ENCODE measurements at places on chromosomes 4 and X. TPM values are rescaled to one million over a fixed set of nuclear protein-coding genes. Genes with fewer than 3 reads are reported as not detected.

- DNase-seq: no peak
These were observed 117.4 kb downstream of the ATRX start for GRCh38 chrX:77668391-77669237.

DNA sequence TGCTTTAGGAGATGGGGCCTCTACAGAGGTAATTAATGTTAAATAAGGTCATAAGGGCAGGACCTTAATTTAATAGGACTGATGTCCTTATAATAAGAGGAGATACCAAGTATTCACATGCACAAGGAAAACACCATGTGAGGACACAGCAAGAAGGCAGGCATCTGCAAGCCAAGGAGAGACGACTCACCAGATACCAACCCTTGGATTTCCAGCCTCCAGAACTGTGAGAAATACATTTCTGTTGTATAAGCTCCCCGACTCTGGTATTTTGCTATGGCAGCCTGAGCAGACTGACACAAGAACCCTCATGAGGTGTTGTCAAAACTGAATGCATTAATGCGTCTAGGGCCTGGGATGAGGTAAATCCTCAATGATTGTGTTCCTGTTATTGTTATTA, 56.2 kb upstream of the MAPK10 start:
- DNase-seq: no peak

MBTPS2 gene
- 8.8 TPM for total RNA-seq

CENPC gene
- total RNA-seq: 25.0 TPM

GRCh38 chr4:126264839-126265238, 950.1 kb downstream of the FAT4 start:
- no peak for DNase-seq

DNA sequence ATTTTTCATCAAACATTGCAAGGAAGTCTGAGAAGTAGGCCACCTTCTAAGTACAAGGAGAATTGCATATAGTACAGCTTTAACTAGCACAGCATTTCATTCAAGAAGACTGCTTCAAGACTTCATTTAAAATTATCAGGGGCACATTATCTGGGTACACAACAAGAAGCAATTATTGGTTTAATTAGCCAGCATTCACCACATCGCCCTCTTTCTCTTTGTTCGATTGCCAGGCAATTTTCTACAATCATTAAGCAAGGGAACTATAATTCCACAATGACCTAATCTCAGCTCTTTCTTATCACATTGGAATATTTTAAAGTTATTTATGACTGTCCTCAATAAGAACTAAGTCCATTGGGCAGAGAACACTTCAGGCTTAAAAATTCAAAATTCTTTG, 1347.1 kb upstream of the PABPC4L start:
- no peak for DNase-seq

GRCh38 chr4:46393606-46394005, 3.7 kb upstream of the GABRA2 start:
- no peak for DNase-seq

DNA sequence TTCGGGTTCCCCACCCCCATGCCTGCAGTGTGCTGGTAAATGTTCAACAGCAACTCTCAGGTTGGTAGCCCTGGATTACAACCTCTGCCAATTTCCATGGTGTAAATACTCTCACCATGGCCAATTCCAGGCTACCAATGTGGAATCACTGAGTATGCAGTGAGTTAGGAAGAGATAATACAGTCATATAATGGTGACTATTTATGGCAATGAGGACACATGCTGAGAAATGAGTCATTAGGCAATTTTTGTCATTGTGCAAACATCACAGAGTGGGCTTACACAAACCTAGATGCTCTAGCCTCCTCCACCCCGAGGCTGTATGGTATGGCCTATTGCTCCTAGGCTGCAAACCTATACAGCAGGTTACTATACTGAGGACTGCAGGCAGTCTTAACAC, 4.6 kb upstream of the CLDN24 start:
- DNase-seq: no peak

DNA sequence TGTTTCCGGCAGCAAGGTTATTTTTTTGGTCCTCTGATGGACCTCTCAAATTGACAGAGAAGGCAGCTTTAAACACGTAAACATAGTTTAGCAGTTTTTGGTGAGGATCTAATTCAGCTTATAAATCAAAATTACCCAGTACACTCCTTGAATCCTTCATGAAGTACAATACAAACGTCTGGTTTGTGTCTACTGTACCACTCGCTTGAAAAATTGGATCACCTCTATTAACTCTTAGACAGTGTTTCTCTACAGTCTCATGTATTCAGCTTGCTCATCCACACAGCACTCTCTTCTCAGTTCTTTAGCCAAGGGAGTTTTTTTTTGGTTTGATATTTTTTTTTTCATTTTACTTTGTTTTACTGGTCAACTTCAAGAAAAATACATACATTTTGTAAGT, 113.5 kb downstream of the RNF150 start:
- no peak for DNase-seq

DNA sequence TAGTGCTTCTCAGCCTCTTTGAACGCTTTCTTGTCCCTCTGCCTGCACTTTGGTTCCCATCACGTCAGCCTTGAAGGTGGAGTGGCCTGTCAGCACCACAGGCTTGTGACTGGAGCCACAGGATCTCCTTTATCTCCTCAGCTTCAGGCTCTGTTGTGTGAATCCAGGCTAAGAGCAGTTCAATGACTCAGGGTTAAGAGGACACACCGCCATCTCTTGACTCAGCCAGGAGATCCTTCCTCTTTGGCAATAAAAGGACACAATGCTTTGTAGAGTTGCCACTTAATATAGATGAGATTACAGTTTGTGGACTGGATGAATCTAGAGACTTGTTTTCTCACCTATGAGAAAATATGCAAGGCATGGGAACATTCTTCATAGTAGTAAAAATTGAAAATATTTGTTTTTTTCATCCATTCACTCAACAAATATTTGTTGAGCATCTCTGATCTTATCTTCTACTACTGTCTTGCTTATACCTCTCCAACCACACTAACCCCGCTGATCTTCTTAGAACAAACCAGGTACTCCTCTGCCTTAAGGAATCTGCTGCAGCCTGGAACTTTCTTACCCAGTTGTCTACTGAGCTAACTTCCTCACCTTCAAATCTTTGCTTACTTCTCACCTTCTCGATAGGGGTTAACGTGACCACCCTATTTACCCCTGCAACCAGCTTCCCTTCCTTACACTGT, 62.3 kb downstream of the UCHL1 start:
- DNase-seq: no peak

GRCh38 chr4:153257151-153257620, 52.9 kb downstream of the TRIM2 start:
- no peak for DNase-seq

DNA sequence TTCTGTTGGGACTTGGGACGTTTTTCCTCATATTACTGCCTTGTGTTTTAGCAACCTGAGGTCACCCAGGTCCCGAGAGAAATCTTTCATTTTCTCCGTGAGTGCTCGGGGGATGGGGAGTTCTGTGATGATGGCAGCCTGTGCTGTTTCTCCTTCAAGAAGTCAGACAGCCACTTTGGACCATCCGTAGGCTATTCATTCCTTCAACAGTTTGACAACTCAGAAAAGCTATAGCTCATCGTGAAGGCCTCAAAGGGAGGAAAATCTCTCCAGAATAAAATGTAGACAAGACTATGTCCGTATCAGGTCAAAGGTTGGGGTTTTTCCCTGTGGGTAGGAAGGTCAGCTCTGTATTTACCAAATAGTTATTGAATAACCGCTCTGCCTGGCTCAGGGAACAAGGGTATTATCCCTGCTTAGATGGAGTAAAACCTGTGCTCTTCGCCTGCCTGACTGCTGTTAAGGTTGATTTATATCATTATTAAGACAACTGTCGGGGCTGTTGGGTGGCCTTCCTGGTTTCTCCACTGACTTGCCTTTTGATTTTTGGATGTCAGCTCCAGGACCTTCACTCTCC, 36.6 kb downstream of the FAM114A1 start:
- DNase-seq: no peak

MYOZ2 gene
- total RNA-seq: not detected

VCX gene
- not detected for total RNA-seq

DMRTC1 gene
- not detected for total RNA-seq

DNA sequence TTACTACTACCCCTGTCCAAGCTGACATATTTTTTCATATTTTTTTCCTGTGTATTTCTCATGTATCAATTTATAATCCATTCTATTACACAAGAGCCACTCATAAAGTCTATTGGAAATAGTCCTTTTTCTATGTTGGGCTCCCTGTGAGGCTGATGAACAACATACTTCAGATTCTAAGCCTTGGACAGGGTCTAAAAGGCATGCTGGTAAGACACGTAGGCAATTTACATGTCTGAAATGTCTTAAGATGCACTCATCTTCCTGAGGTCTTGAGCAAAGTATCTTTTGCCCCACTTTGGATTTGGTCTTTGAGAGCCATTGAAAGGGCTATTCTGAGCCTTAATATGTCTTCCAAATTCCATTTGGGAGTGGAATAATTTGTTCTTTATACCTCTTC, 31.8 kb downstream of the OCIAD1 start:
- no peak for DNase-seq

GRCh38 chr4:110033355-110034025, 120.8 kb downstream of the EGF start:
- no peak for DNase-seq

VSIG1 gene
- total RNA-seq: 1.9 TPM

DNA sequence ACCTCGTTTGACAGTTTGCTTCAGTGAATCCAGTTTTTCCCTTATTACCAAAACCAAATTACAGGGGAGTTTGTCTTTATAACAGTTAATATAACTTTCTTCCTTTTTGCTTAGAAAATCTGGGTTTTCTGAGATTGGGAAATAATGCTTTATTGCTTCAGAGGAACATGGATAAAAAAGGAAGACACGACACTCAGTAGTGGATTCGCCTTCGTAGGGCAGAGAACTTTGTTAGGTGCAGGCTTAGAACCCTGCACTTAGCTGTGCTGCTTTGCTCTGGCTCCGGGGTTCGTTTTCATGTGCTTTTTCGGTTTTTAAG, 188.2 kb downstream of the SOWAHB start:
- DNase-seq: no peak

DNA sequence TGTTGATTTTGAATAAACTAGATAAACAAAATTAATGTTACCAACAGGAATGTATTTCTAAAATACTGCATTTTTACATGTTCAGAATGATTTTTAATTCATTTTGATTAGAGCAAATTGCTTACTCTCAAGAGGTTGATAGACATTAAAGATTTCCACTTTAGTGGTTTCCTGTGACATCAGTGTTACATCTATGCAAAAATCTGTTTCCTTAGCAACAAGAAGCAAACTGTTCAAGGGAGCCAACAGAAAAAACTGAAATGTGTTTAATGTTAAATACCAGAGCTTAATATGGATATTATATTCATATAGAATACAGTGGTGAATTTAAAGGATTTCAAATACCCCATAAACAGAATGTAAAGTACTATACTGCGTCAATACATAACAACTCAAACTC, 277.8 kb downstream of the GABRG1 start:
- DNase-seq: no peak

DNA sequence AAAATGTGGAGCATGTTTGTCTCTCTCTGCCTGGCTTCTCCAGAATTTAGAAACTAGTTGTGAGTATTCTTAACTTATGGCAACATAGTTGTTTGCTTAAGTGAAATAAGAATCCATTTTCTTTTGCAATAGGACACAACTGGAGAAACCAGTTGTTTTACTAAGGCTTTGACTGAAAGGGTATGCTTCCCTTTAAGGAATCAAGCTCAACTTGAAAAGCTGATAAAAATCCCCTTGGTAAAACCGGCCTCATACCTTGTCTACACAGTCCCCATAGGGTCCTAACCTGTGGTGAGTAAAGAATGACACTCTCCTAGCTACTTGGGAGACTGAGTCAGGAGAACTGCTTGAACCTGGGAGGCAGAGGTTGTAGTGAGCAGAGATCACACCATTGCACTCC, 139.8 kb downstream of the NR3C2 start:
- no peak for DNase-seq

AFF2 gene
- 0.27 TPM for total RNA-seq

- DNase-seq: no peak
These were observed 11.1 kb downstream of the SLC25A43 start for GRCh38 chrX:119410027-119410819.

DNA sequence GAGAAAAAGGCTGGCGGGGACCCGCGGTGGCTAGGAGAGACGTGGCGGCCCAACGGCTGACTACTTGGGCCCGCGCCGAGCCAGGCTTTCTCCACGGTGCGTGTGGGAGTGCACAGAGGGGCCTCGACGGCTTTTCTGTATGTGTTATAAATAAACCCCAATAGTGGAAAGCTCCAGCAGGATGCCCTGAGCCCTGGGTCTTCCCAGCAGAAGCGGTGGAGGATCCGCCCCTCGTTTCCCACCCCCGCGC, 268 bp upstream of the PRRG1 start:
- no peak for DNase-seq

GRCh38 chrX:110001740-110002299, 1.1 kb upstream of the TMEM164 start:
- DNase-seq: no peak

DNA sequence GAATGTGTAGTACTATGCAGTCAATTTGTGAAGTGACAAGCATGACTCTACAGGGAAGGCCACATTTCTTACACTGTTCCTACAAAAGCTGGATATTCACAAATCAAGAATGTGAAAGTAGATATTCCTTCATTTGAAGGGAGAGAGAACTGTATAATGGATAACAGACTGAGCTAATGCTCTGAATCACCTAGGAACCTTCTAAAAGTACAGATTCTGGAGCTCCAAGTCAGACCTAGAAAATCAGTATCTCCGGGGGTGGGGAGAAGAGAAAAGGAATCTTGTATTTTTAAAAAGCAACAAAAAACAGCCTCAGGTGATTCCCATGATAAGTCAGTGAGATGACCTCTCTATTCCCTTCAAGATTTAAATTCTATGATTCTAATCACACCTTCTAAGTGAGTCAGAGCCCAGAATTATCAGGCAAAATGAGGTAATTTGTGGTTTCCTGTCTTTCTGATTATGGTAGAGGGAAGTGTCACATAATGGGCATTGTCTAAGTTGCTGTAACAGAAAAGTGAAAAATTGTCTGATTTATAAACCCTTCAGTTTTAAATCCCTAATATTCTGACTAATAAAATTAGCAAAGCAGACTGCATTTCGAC, 80.9 kb downstream of the IL21 start:
- DNase-seq: no peak

DNA sequence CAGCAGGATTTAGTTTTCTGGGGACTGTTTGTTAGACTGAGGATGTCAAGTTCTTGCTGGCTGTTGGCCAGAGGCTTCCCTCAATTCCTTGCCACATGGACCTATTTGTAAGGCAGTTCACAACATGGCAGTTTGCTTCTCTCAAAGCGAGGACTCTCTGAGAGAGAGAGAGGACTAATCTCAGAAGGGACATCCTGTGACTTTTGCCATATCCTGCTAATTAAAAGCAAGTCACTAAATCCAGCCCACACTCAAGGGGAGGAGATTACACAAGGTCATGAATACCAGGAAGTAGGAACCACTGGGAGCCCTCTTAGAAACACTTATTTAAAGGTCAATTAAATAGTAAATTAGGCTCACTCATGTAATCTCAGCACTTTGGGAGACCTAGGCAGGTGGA, 38.2 kb downstream of the PPP1R2C start:
- no peak for DNase-seq

GRCh38 chrX:130645955-130646583, 244.3 kb downstream of the RBMX2 start:
- DNase-seq: no peak

GRCh38 chrX:106039920-106040319, 1.4 kb upstream of the SERPINA7 start:
- DNase-seq: no peak

ZFYVE28 gene
- total RNA-seq: 13.2 TPM

ZDHHC15 gene
- total RNA-seq: 0.04 TPM

SMIM31 gene
- not detected for total RNA-seq

All from CD8-positive, alpha-beta memory T cell (primary cell).